ENCODE measurements at places on chromosomes 12 and 14.

DNA sequence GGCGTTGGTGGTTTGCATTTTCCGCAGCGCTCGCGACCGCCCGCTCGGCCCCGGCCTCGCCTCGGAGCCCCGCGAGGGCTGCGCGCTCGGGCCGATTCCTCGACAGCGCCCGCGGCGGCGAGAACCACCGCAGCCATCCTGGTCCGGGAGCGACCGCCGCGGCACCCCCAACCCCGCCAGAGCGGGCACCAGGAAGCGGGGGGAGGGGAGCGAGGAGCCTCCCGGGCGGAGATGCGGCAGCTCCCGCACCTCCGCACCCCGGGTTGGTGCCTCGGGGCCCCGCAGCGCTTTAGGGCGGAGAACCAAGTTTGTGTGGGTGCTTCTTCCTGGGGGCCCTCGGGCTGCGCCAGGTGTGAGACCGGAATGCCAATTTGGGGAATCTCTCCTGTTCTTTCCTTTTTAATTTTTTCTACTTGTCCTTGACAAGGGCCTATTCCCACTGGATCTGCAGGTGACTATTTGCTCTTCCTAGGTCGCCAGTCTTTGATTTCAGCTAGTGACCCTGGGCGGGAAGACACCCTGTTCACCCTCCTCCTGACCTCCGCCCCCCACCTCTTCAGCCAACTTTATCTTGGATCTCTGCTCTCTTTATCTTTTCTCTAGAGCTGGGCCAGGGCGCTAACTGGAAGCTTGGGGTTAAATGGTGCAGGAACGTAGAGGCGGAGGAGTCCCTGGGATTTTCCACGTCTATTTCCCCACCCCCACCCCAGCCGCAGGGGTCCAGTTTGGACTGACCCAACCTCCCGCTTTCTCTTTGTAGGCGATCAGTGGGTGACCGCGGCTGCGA, at the start of gene SOCS2:
Gene SOCS2 (plus strand): TSS at position 751 of the 787 bp plus-strand sequence. CDS start 223 bp downstream, outside the sequence.
- no peak for DNase-seq

DNA sequence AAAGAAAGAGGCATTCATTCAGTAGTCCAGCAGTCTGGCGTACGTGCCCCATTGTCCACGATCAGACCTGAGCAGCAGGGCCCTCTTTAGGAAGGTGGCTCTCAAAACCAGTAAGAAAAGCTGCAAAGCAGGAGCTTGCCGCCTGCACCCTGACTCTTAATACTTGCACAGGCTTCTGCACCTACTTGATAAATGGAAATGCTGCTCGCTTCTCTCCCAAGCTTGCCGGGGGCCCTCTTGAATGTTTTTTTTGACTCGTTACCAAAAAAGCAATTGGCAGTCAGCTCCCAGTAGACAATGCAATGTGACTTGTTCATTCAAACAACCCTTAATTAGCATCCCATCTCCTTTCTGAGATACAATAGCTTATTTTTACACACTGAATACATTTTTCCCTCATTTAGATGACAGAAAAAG, 27.2 kb upstream of the PTPRB start:
- no peak for DNase-seq

GRCh38 chr12:76272287-76272686, 75.9 kb downstream of the BBS10 start:
- no peak for DNase-seq

- DNase-seq, result no peak
Observed at GRCh38 chr14:21543963-21544362, 17.8 kb upstream of the SALL2 start.

GRCh38 chr14:51023964-51024363, 70.9 kb downstream of the TRIM9 start:
- DNase-seq, result no peak

GRCh38 chr14:105987563-105987962, 461.2 kb downstream of the TMEM121 start:
- no peak for DNase-seq

DNA sequence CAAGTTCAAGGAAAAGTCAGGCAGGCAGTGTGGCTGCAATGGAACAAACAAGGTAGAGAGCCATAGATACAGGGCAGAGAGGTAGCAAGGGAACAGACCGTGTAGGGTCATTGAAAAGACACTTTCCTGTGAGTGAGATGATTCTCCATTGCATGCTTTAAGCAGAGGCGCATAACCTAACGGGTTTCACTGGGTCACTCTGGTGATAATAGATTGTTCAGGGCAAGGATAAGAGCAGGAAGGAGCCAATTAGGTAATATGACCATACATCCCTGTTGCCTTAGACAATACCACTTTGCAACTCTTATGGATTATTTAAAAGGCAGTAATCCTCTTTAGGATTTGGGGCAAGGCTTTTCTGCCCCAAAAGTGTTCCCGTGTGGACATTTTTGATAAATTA, 214.1 kb downstream of the PTPRO start:
- DNase-seq, result no peak

DNA sequence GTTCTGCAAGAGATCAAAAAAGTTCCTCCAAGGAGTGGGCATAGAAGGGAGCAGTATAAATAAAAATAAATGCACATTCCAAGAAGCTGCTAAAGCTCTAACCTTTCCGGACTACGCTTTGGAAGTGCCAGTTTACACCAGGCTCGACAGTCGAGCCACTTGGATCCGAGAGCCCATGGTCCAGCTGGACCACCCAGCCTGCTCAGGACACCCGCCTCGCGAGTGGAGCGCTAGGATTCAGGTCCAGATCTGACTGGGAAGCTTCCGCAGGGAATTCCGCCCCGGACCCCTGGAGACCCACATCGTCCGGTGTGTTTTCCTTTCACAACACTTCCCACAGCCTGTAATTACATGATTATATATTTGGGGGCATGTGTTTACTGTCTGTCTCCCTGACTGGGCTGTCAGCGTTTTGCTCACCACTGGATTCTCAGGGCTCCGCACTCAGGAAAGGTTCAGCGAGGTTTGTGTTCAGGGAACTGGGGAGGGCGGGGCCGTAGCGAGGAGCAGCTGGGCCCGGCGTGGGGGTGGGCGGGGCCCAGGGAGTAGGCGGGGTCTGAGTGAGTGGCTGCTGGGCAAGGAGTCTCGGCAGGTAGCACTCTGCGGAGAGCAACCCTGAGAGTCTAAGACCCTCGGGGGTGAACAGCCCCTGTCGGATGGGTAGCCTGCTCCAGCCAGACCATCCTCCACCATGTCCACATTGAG, 52.3 kb upstream of the TMEM263 start:
- peak; percentile 61 for DNase-seq

GRCh38 chr14:45678163-45678562, 425.2 kb upstream of the MIS18BP1 start:
- DNase-seq, result no peak

- DNase-seq, result no peak
Observed at GRCh38 chr12:8667270-8667669, 4.6 kb upstream of the MFAP5 start.

DNA sequence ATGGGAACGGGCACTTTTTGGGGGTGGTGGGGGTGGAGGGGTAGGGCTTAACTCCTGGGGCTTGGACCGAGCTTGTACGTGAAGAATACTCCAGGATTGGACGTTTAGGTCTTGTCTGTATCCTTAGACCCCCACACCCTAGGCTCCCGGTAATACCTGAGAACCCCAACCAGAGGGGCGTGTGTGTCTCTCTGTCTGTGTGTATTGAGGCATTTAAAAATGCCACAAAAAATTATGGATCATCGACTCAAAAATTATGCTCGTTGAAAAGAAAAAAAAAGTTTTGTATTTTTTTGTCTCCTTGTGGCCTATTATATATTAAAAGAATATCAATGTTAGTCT, 459 bp downstream of the PPFIBP1 start:
- DNase-seq, result no peak

DNA sequence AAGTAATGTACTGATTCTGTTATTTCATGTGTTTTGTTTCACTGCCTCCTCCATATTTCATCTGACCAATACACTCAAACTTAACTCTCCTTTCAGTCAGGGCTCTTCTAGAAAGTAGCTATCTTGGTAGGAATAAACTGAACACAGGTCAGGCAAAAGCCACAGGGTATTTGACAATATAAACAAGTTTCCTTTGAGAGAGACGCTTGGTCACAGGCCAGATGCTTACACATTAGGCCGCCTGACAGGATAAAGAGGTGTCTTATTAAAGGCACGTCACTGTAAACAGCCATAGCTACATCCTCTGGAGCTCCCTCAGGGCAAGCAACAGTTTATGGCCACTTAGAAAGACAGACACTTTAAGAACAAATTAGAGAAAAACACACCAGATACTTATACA, 607.5 kb downstream of the SLC6A15 start:
- no peak for DNase-seq

GRCh38 chr14:98259881-98260280, 1012.1 kb downstream of the BCL11B start:
- no peak for DNase-seq

GRCh38 chr14:84809158-84809557, 720.8 kb upstream of the FLRT2 start:
- DNase-seq, result no peak

- no peak for DNase-seq
Observed at GRCh38 chr14:51554339-51554920, 97.3 kb upstream of the FRMD6 start.

- no peak for DNase-seq
Observed at GRCh38 chr14:99201351-99202073, 70.5 kb downstream of the BCL11B start.

GRCh38 chr14:103126873-103127304, 3.6 kb downstream of the TNFAIP2 start:
- DNase-seq, result no peak

- DNase-seq, result no peak
Observed at GRCh38 chr12:93977081-93977480, 171.3 kb upstream of the PLXNC1 start.

GRCh38 chr12:39814626-39815025, 195.0 kb upstream of the ABCD2 start:
- no peak for DNase-seq

DNA sequence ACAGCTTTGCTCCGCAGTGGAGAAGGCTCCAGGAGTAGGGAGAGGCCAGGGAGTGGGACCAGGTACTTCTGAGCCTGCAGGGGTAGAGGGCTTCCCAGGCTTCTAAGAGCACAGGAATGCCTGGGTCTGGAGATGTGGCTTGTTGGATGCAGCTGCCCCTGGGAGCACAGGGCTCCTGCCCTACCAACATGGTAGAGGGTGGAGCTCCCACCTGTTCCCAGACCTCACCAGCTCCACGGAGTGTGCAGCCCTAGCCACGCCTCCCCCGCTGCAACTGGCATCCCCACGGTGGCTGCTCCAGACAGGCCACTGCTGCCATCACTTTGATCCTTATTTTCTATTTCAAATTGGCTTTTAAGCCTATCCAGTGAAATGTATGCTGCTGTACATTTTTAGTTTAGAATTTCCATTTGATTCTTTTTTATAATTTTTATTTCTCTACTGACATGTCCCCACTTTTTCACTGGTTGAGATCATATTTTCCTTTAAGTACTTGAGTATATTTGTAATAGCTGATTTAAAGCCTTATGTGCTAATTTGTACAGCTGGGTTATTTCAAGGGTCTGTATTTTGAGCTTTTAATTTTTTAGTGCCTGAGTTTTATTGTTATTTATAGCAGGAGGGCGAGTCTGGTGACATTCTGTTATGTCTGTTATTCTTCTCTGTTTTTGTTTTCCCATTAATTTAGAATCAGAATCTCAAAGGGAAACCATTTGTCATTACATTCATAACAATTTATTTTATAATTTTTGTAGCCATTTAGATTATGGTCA, 78.0 kb downstream of the DERA start:
- no peak for DNase-seq

GRCh38 chr12:106415134-106415533, 57.6 kb downstream of the POLR3B start:
- DNase-seq, result no peak

DNA sequence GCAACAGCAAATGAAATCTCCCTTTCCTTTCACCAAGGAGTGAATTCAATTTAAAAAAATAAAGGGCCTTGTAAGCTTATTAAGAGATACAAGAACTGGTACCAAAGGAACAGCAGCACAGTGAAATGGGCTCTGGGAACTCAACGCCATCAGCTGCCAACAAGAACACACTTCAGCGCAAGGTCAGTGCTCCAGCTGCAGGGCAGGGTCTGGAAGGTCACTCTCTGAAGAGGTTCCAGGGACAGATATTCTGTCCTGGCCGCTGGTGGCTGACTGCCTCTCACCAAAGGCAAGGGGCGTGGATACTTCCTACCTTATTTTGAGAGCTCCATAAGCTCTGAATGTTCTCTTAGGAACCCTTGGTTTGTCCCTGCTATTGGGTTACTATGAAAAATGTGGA, 186.6 kb downstream of the CALM1 start:
- no peak for DNase-seq

DNA sequence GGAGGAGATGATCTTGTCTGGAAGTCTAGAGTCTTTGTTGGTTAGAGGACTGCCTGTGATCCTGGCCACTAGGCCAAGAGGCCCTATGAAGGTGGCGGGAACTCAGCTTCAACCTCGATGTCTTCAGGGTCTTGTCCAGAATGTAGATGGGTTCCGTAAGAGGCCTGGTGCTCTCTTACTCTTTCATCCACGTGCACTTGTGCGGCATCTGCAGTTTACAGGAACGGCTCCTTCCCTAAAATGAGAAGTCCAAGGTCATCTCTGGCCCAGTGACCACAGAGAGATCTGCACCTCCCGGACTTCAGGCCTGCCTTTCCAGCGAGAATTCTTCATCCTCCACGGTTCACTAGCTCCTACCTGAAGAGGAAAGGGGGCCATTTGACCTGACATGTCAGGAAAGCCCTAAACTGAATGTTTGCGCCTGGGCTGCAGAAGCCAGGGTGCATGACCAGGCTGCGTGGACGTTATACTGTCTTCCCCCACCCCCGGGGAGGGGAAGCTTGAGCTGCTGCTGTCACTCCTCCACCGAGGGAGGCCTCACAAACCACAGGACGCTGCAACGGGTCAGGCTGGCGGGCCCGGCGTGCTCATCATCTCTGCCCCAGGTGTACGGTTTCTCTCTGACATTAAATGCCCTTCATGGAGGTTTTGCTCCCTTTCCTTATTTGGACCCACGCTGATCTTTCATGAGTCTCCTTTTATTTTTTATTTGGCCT, 17.7 kb downstream of the WNT5B start:
- DNase-seq, result no peak

GRCh38 chr12:122412851-122413433, 9.5 kb downstream of the CLIP1 start:
- no peak for DNase-seq

- DNase-seq, result no peak
Observed at GRCh38 chr14:28758253-28758884, 8.2 kb upstream of the FOXG1 start.

DNA sequence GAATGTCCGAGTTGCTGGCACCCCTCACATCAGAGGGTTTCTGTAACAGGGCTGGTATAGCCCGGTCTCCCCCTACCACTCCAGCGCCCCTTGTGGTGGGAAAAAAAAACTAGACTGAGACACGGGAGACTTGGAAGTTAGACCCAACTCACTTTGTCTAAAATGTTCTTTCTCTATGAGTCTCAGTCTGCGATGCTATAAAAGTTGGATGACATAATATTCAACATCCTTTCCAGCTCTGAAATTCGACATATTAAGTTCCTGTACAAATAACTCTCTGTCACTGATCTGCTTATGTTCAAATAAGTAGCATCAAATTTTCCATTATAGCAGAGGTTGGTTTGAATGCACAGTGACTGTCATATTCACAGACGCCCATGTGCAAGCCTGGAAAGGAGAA, 25.7 kb upstream of the TC2N start:
- no peak for DNase-seq
